ENCODE measurements at places on chromosomes 2 and 18. TPM values are rescaled to one million over a fixed set of nuclear protein-coding genes. Genes with fewer than 3 reads are reported as not detected.

DNA sequence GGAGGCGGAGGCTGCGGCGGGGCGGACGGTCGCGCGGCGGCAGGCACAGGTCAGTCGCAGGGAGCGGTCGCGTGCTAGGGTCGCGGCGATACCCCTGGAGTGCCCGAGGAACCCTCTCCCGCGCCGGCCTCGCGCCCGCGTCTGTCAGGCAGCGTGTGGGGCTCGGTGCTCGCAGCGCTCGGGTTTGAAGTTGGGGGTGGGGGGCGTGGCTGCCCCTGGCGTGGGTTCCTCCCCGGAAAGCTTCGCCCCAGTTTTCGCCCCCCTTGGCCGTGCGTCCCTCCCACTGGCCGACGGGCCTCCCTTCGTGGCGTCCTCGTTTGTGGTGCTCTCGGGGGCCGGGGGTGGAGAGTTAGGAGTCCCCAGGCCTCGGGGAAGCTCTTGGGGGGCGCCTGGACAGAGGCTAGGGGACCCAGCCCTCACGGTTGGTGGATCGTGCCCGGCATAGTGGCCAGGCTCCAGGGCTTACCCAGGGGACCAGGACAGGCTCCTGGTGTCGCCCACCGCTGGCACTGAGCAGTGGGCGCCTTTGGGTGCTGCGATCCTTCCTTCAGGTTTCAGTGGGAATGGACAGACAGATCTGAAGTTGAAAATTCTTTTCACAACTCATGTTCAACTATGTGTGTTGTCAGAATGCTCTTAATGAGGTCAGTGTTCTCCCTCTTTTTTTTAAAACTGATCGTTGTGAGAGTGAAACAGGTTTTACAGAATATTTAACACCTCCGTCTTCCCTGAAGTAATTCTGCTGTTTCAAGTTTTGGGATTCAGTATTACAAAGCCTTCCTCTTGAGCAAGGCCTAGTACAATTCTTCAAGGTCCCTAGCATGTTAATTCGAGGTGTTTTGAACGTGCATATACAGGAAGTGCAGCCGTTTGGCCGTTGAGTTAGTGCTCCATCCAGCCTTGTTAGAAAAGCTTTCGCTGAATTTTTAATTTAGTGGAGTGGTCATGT is 604 bp downstream of the RALBP1 start:
- no peak for DNase-seq
- no peak overlapping the region for H3K27ac ChIP-seq
- H3K36me3 ChIP-seq, result peaks cover 10% of the 10 kb centered on the region
- 0 out of 2 replicates have a peak, but pooled peaks cover 3% of the 10 kb centered on the region for H3K4me1 ChIP-seq
- H3K27me3 ChIP-seq, result no peaks in the 10 kb centered on the region
- peak overlapping the region; percentile 80 for H3K4me3 ChIP-seq

DNA sequence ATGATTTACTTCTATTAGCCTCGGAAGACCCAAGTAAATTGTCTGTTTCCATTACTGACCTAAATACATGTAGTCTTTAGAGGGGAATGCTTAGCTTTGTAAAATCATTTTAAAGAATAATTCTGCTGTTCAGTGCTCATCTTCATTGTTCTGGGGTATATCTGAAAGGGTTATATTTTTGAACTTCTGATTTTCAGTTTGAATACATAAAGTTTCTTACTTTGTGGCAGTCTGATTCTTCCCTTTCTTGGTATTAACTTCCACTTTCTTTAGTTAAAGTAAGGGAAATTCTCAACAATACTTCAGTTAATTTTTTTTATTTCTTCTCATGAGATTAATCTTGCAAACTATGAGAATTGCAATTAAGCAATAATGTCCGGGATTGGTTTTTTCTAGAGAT is 148.4 kb downstream of the DOCK10 start:
- no peaks in the 10 kb centered on the region for H3K27me3 ChIP-seq
- H3K27ac ChIP-seq, result no peak overlapping the region
- no peak overlapping the region for H3K4me3 ChIP-seq
- no peaks in the 10 kb centered on the region for H3K36me3 ChIP-seq
- DNase-seq, result no peak

- no peak overlapping the region for H3K27ac ChIP-seq
- no peaks in the 10 kb centered on the region for H3K27me3 ChIP-seq
- H3K4me3 ChIP-seq, result no peak overlapping the region
- H3K4me1 ChIP-seq, result no peaks in the 10 kb centered on the region
Measured at GRCh38 chr2:106285237-106285829, 91.2 kb upstream of the UXS1 start.

DNA sequence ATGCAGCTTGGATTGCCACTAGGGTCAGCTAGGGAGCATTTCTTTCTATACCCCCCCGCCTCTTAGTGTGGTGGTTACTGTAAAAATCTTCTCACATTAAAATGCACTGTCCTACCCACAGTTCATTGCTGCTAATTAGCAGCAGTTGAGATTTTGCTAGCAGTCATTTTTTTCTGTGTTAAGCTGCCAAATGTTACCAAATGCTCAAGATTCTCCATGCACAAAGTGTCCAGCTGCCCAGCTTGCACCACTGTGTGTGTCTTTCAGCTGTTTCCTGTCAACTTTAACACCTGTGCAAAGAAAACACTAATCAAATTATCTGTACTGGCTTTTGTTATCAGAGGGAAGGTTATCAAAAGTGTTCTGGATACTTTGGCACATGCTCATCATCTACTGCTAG is 679.3 kb downstream of the NR4A2 start:
- H3K4me3 ChIP-seq, result no peak overlapping the region
- H3K27ac ChIP-seq, result no peak overlapping the region
- no peaks in the 10 kb centered on the region for H3K36me3 ChIP-seq
- no peaks in the 10 kb centered on the region for H3K4me1 ChIP-seq
- no peak for DNase-seq

DNA sequence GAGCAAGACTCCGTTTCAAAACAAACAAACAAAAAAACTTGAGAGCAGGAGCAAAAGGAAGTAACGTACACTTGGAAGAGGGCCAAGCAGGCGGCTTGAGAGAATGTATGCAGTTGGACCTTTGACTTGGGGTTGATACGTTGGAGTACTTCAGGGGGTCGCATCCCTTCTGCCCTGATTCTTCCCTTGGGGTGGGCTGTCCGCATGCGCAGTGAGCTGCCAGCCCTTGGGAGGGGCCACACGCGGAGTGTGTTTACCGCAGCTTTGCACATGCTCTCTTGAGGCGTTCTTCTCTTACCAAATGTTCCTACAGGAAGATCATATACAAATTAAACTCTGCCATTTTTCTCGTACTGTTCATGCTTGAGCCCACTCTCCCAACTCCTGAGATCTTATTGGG is 38.1 kb upstream of the SOCS6 start:
- H3K36me3 ChIP-seq, result no peaks in the 10 kb centered on the region
- no peaks in the 10 kb centered on the region for H3K4me1 ChIP-seq
- DNase-seq, result no peak
- no peak overlapping the region for H3K4me3 ChIP-seq
- H3K27me3 ChIP-seq, result no peaks in the 10 kb centered on the region
- H3K27ac ChIP-seq, result no peak overlapping the region

- no peak for DNase-seq
- H3K36me3 ChIP-seq, result no peaks in the 10 kb centered on the region
- no peaks in the 10 kb centered on the region for H3K27me3 ChIP-seq
- peaks cover 3% of the 10 kb centered on the region for H3K4me1 ChIP-seq
- no peak overlapping the region for H3K4me3 ChIP-seq
Measured at GRCh38 chr2:217325251-217325650, 465.4 kb upstream of the TNP1 start.

DNA sequence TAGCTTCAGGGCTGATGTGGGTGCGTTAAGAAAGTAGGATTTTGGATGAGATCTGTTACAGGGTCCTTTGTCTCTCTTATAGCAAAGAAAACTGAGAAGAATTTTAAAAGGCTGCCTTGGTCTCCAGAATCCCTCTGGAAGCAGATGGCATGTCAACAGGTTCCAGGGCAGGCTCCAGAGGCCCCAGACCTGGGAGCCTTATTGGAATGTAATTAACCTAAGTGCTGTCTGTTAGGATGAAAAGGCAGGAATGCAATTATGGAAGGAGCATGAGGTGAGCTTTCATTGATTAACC is 97.2 kb upstream of the PKDCC start:
- no peak for DNase-seq
- no peaks in the 10 kb centered on the region for H3K36me3 ChIP-seq
- peaks cover 16% of the 10 kb centered on the region for H3K4me1 ChIP-seq
- H3K4me3 ChIP-seq, result no peak overlapping the region
- H3K27ac ChIP-seq, result no peak overlapping the region
- no peaks in the 10 kb centered on the region for H3K27me3 ChIP-seq

DNA sequence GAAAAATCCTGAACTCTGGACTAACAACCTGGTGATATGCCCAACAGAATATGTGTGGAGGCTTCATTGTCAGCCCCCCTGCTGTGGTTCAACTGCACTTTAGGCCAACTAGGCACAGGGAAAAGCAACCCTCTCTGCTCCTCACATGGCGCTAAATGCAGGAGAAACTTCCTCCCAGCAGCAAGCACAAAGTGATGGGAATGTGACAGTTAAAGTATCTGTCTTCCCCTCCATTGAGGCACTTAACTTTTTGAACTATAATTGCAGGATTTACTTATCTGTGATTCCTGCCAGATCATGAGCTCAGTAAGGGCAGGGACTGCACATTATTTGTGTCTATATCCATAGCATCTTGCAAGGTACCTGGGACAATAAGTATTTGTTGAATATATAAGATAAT is 981.2 kb upstream of the KLHL29 start:
- no peak overlapping the region for H3K4me3 ChIP-seq
- H3K27ac ChIP-seq, result no peak overlapping the region
- H3K27me3 ChIP-seq, result no peaks in the 10 kb centered on the region
- H3K4me1 ChIP-seq, result no peaks in the 10 kb centered on the region

DNA sequence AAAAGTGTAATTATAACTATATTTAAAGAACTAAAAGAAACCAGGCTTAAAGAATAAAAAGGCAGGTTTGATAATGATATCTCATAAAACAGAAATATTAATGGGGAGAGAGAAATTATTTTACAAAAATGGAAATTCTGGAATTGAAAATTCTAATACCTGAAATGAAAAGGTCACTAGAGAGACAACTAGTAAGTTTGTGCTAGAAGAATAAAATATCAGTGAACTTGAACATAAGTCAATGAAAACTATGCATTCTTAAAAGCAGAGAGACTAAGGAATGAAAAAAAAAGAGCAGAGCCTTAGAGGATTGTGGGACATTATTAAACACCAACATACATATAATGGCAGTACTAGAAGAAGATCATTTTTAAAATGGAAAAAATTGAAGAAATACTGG is 1475.0 kb upstream of the ZEB2 start:
- H3K27ac ChIP-seq, result no peak overlapping the region
- H3K36me3 ChIP-seq, result peaks cover 4% of the 10 kb centered on the region
- DNase-seq, result no peak
- H3K27me3 ChIP-seq, result no peaks in the 10 kb centered on the region

- no peaks in the 10 kb centered on the region for H3K4me1 ChIP-seq
- H3K27ac ChIP-seq, result peak overlapping the region; percentile 14
- DNase-seq, result peak; percentile 43
Measured at GRCh38 chr2:27379836-27380625, 503 bp downstream of the ZNF513 start.

GRCh38 chr2:205245652-205246051 is 436.6 kb upstream of the NRP2 start:
- no peaks in the 10 kb centered on the region for H3K36me3 ChIP-seq
- H3K4me1 ChIP-seq, result no peaks in the 10 kb centered on the region
- no peaks in the 10 kb centered on the region for H3K27me3 ChIP-seq
- no peak overlapping the region for H3K27ac ChIP-seq
- no peak overlapping the region for H3K4me3 ChIP-seq

- H3K27me3 ChIP-seq, result no peaks in the 10 kb centered on the region
- H3K36me3 ChIP-seq, result peaks cover 30% of the 10 kb centered on the region
- H3K4me1 ChIP-seq, result peaks cover 17% of the 10 kb centered on the region
Measured at GRCh38 chr2:85266146-85267041, 61.4 kb downstream of the TGOLN2 start.

- DNase-seq, result no peak
- no peak overlapping the region for H3K4me3 ChIP-seq
- no peaks in the 10 kb centered on the region for H3K27me3 ChIP-seq
- no peak overlapping the region for H3K27ac ChIP-seq
Measured at GRCh38 chr18:45373286-45373880, 241.9 kb upstream of the SLC14A2 start.

GRCh38 chr2:233258211-233258610 is 6.7 kb downstream of the ATG16L1 start:
- no peak for DNase-seq

DNA sequence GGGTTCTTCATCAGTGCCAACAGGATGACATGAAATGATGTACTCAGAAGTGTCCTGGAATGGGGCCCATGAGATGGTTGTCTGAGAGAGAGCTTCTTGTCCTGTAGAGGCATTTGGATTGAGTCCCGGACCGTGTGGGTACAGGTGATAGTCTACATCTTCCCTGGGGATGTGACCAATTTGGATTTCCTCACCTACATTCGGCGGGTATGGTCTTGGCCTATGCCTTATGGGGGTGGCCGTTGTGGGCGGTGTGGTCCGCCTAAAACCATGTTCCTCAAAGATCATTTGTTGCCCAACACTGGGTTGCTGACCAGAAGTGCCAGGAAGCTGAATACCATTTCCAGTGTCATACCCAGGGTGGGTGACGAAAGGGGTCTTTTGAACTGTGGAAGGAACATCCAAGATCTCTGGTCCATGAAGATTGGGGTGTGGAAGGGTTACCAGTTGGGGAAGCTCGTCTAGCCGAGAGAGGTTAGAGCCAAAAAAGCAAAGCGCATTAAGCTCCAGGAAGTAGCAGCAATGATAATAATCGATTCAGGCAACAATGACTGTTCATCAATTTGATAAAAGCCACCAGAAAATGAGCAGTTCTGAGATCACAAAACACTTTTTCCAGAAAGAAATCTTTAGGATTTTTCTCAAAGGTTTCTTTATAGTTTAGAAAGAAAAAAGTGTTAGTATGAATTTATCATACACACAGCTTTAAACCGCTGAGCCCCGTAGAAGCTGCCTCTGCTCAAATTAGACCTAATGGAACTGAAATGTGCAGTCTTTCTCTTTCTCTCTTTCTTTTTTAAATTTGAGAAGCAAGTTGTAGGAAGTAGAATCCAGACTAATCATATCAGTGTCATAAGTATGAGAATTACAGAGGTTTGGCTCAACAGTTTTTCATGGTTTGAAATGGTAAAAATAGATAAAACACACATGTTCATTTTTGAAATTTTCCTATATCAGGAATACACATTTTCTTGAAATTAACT is 60.3 kb downstream of the ATIC start:
- H3K4me3 ChIP-seq, result no peak overlapping the region
- peaks cover 26% of the 10 kb centered on the region for H3K36me3 ChIP-seq
- no peaks in the 10 kb centered on the region for H3K27me3 ChIP-seq
- H3K4me1 ChIP-seq, result no peaks in the 10 kb centered on the region

GRCh38 chr18:36693931-36694620 is 134.7 kb downstream of the TPGS2 start:
- no peak for DNase-seq
- H3K4me1 ChIP-seq, result no peaks in the 10 kb centered on the region
- no peak overlapping the region for H3K4me3 ChIP-seq
- H3K36me3 ChIP-seq, result no peaks in the 10 kb centered on the region
- no peaks in the 10 kb centered on the region for H3K27me3 ChIP-seq
- no peak overlapping the region for H3K27ac ChIP-seq

ANKRD62 gene
- total RNA-seq, result not detected

LAMA1 gene
- 28.7 TPM for total RNA-seq

SKA1 gene
- 20.6 TPM for total RNA-seq

AQP12A gene
- total RNA-seq, result not detected

All from H9 (cell line).